Dermis microvascular lymphatic vessel endothelial cell (primary cell): ENCODE measurements at places on chromosomes 4 and X. TPM values are rescaled to one million over a fixed set of nuclear protein-coding genes. Genes with fewer than 3 reads are reported as not detected.

IRF2 gene
- 20.0 and 23.4 TPM in 2 replicates for total RNA-seq

L1CAM gene
- 0.13 TPM in 2 replicates for total RNA-seq

- no peak for DNase-seq
These were observed 73.4 kb downstream of the HPRT1 start for GRCh38 chrX:134533352-134533751.

GRCh38 chr4:76993787-76994641 is 44.5 kb downstream of the SEPTIN11 start:
- DNase-seq = no peak

DNA sequence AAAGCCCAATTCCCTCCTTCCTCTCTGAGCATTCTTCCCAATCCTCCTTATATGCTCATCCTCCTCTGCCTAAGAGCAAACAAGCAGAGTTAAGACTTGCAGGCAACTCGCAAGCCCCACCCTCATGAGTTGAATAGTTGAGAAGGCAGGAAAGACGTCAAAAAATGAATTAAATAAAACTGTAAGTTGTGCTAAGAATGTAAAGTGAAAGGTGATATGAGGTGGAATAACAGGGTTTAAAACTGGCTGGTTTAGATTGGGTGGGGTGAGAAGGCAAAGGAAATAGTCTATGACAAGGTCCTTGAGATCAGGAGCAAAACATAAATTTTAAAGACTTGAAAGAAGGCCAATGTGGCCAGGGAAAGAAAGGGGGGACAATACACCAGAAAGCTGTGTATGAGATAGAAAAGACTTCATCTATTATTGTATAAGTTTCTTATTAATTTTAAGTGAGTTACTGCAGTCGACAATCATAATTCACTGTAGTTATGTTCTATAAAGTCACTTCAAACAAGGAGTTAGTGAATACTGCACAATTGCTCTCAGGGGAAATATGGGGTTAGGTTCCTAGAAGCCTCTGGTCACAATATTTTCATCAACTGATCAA is 124.9 kb downstream of the RELL1 start:
- DNase-seq = no peak

- no peak for DNase-seq
These were observed 130.6 kb upstream of the PITX2 start for GRCh38 chr4:110753466-110753865.

GRCh38 chr4:163816494-163816893 is 322.0 kb downstream of the TMA16 start:
- DNase-seq = no peak
